GM12864 (cell line): ENCODE measurements at places on chromosomes 12 and 14.

DNA sequence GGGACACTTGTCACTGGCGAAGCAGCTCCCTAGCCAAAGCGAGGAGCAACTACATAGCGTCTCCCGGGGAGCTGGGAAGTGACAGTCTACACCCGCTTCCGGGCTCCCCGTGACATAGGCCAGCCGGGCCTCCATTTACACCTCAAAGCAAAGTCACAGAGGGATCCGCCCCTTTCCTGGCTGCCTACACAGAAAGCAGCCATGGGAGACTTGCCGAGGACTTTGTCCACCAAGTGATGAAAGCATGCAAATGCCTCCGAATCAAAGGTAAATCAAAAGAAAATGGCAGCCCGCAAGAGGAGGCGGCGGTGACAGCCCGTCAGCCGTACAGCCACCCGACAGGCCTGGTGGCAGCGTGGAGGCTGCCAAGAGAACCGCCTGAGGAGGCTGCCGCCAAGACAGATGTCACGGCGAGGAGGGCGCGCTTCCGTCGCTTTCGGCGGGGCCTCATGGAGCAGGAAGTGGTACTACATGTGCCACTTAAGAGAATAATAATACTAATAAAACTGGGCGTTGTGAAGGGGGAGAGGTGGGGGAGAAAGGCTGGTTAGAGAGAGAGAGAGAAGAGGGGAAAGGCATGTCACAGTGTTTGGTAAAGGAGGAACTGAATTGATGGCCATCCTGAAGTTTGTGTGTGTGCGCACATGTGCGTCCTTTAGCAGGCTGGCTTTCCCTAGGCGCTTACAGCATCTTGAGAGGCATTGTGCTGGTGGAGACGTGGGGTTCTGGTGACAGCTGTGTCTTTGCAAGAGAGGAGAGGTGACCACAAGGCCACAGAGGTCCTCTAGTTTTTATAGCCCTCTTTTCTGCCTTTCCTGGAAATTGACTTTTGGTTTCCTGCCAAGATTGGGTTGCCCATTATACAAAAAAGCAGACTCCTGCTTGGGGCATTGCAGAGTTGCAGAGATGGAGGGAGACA, 661.7 kb downstream of the VRK1 start:
- DNase-seq = no peak

DNA sequence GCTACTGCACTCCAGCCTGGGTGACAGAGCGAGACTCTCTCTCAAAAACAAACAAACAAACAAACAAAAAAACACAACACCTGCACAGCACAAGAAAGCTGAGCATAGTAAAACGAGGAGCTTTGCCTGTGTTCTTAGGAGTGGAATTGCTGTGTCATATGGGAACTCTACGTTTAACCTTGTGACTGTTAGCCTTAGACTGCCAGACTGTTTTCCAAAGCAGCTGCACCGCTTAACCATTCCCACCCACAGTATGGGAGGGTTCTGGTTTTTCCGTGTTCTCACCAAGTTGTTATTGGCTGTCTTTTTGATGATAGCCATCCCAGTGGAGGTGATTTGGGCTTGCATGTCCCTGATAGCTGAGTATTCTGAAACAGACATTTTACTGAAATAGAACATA, 9.2 kb downstream of the WNT5B start:
- no peak for DNase-seq

GRCh38 chr14:68939181-68939892, 39.8 kb downstream of the ACTN1 start:
- DNase-seq = no peak

DNA sequence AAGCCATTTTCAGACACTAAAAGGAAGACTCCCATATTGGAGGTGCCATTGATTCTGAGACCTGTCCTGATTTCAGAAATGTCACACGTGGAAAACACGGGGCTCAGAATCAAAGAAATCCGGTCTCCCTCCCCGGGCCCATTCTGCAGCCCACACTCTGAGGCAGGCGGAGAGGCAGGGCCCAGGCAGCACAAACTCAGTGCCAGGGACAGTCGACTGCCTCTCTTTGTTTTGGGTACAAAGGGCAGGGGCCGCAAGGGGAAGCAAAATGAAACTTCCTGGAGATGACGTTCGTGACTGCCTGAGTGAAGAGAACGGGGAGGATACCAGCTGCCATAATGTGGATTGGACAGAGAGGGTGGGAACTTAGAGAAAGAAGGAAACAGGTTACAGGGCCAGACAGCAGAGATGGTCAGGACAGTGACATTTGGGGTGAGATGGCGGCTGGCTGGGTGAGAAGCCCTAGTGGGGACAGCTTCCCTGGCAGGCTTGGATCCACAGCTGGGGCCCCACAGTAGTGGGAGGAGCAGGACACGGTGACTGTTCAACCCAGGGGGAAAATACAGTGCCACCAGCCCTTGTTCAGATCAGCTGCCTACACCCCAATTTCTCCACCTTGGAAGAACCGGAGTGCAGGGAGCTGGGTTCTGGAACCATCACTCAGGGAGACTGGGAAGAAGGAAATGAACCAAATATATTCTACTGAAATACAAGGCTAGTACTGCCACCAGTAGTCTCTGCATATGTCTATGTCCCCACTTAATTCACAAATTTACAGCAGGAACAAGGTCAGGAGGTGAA, 8.1 kb downstream of the GAPDH start:
- DNase-seq = no peak

GRCh38 chr12:119334430-119335170, at the start of gene CCDC60:
Gene CCDC60, plus strand, starts transcription at chr12:119334729. Its CDS starts 448 bp downstream, at chr12:119335177.
- DNase-seq = no peak

DNA sequence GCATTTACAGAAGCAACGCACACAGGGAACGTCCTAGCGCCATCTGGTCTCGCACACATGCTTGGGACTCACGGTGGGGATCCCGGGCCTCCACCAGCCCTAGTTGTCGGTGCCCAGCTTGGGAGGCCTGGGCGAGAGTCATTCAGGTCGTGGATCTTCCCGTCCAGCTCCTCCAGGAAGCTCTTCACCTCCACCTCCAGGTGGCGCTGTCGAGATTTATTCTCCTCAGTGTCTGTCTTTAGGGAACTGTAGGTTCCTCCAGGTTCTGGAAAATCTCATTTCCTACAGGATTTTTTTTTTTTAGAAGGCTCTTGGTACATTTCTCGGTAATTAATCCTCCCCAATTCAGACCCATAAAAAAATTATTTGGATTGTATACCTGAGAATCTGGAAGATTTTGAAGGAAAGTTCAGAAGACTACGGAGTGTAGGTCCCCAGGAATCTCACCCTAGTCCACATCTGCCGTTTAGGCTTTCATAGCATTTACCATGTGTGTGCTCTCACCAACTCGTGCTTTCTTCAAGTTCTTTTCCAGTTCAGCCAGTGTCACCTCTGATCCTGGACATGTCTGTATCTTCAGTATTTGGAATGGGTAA, 910.0 kb downstream of the TMEM121 start:
- no peak for DNase-seq

GRCh38 chr12:57902478-57902969, 38.8 kb upstream of the ATP23 start:
- DNase-seq = no peak

- DNase-seq = no peak
Measured at GRCh38 chr12:56679883-56680575, 8.1 kb downstream of the PTGES3 start.

DNA sequence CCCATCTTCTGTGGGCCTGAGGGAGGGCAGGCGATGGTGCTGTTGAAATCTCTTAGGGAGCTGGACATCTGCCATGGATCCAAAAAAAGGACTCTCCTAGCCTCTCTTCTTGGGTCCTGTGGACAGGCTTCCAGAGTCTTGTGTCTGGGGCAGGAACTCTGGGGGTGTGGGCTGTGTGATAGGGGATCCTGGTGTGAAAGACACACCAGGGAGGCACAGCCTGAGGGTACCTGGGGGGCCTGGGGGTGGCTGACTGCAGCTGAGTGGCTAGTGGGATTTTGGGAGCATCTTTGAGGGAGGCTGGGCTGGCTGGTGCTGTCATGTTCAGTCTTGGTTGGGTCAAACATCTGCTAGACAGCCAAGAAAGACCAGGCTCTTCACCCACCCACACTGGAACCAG, 1.8 kb upstream of the KRT83 start:
- no peak for DNase-seq

GRCh38 chr12:121495746-121496145, 85.1 kb downstream of the KDM2B start:
- no peak for DNase-seq

GRCh38 chr12:108236366-108236765, 102.7 kb downstream of the CMKLR1 start:
- DNase-seq = no peak

GRCh38 chr12:51717326-51717925, 126.4 kb downstream of the SCN8A start:
- DNase-seq = no peak

- DNase-seq = no peak
Measured at GRCh38 chr14:101054671-101055070, 151.1 kb upstream of the RTL1 start.

DNA sequence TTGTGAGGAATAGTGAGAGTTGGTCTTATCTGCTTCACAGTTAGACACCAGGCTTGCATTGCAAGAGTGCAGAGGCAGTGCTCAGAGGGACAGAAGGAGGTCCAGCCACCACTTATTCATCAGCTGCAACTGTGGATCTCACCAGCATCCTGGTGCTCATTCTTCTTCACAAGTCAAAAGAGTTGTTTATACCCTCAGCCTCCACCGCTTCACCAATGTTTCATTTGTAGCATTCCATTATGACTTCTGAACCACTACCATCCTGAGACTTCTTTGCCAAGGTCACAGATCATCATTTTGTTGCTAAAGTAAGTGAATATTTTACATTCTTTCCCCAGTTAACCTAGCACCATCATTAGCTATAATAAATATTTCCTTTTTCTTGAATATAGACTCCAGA, 230.5 kb upstream of the KITLG start:
- DNase-seq = no peak

DNA sequence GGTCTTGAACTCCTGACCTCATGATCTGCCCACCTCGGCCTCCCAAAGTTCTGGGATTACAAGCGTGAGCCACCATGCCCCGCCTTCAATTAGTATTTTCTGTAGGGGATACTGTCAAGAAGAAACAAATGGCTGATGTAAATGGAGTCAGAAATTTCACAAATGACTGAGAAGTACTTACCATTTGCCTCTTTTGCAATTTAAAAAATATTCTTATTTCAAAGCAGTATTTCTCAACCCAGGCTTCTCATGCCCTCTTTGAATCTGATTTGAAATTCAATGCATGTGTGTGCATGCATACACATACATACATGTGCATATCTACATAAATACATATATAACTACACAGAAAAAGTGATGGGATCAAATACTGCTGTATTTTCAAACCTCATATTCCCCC, 4.4 kb downstream of the PSMA6 start:
- DNase-seq = no peak

DNA sequence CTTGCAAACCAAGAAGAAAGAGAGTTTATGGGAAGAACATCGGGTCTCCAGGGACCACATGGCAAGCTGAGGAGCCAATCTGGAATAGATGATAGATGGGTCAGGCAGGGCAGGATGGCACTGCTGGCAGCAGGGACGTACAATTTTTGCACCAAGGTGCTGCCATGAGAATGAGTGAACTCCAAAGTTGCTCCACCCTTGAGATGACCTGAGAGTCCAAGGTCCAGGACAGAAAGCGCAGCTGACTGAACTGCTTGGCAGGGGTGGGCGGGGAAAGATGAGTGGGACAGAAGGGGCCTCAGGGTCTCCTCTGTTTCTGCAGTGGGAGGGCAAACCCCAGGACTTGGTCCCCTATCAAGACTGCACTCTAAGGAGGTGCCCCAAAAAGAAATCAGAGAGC, 136.7 kb upstream of the GSC start:
- DNase-seq = no peak

DNA sequence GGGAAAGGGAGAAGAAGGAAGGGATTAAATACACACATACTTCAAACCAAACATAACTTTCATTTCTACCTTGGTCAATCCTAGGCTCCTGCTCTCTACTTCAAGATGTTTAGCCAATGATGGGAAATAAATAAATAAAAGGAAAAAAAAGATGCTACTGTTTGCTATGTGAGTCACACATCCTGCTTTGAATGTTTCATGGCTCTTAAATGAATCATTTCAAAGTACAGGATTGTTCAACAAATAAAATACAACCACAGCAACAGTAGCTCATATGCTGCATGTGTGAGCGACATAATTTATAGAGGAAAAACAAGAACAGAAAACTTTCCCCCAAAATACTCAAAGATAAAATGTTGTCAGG, 54.3 kb upstream of the NPFF start:
- no peak for DNase-seq

GRCh38 chr12:79997096-79997791, 62.3 kb upstream of the PPP1R12A start:
- DNase-seq = peak; percentile 31

- DNase-seq = no peak
Measured at GRCh38 chr12:110743571-110744093, 941 bp upstream of the PPP1CC start.
